Left cardiac atrium (tissue), 4 donors: ENCODE measurements at places on chromosomes 2 and 18.

DNA sequence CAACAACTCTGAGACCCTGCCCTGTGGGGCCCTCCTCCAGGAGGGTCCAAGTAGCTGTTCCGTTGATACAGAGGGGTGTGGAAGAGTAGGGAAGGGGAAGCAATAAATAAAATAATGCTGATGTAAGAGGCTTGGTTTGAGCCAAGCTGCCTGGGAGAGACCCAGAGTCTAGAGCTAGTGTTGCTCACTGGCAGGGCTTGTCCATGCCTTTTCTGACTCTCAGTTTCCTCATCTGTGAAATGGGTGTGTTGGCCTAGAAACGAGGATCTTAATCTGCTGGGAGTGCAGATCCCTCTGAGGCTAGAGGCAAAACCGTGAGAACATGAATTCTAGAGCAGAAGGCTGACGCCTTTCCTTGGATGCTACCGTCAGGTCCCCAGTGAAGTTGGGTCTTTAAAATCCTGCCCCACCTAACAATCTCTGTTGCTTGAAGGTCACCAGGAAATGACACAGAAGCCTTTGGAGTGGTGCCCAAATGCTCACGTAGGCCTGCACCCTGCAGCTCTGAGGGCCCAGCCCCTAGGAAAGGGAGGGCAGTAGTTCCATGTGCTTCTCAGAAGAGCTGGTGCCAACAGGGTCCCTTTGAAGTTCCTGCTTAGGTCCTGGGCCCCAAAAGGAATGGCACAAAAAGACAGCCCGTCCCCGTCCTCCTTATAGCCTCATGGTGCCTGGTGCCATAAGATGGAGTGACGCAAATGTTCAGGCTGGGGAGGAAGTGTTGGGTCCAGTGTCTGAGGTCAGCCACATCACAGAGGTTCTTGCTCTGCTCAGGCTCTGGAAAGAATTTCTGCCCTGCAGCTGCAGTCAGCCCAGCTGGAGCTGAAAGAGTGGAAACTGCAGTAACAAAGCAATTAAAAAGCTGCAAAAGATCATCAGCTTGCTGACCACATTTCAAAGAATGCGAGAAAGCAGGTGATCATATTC lies 73.2 kb upstream of the SMAD2 start:
- peak; percentile 67 for DNase-seq

DNA sequence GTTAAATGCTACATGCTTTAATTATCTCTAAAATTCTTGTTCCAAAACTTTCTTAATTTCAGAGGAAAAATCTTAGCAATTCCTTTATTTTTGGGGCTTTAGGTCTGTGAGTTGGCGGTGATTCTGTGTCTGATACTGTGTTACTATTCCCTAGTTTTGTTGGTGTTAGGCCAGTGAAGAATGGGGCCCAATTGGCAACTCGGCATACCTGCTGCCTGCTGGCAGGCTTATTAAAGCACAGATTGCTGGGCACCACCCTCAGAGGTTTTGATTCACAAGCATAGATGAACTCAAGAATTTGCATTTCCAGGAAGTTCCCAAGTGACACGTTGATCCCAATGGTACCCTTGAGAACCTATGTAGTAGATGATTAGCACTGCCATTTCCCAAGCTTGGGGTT lies 101.6 kb downstream of the OSBPL6 start:
- DNase-seq: no peak

- DNase-seq: peak; percentile 29
These were observed 109.0 kb upstream of the SLC35G4 start for GRCh38 chr18:11500153-11501122.

- no peak for DNase-seq
These were observed 233.4 kb upstream of the GALNT5 start for GRCh38 chr2:157024129-157024528.

DNA sequence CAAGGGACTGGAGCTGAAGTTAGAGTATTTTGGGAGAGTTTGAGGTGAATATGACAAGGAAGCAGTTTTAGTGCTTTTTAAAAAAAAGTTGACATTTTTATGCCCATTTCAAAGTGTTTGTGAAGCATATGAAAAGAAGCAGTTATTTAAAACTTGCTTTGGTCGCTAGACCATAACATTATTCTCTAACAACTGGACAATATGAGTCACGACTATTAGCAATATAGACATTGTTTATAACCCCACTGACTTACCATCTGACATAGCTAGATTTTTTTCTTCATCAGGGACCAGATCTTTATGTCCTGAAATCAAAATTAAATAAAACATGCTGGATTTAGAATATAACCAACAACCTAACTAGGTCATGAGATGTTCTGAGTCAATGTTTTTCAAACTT lies 22.6 kb upstream of the DYTN start:
- no peak for DNase-seq

- DNase-seq: no peak
These were observed 93.0 kb upstream of the KLHL29 start for GRCh38 chr2:23292024-23292423.

DNA sequence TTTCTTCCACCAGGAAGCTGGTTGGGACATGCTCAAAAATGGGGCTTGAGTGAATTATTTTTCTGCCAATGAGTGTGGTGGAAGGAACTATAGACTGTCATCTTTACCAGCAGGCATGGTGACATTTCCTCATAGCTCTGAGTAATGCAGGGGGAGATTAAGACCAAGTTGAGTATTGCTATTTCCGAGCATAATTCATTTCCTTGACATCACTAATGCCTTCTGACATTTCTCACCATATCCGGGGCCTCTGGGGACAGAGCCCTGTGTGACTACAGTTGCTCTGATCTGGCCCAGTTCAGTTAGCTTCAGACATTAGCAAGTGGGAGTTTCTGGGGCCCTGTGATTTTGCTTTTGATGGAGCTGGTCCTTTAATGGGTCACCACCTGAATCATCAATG lies 410.4 kb downstream of the MEIS1 start:
- no peak for DNase-seq

DNA sequence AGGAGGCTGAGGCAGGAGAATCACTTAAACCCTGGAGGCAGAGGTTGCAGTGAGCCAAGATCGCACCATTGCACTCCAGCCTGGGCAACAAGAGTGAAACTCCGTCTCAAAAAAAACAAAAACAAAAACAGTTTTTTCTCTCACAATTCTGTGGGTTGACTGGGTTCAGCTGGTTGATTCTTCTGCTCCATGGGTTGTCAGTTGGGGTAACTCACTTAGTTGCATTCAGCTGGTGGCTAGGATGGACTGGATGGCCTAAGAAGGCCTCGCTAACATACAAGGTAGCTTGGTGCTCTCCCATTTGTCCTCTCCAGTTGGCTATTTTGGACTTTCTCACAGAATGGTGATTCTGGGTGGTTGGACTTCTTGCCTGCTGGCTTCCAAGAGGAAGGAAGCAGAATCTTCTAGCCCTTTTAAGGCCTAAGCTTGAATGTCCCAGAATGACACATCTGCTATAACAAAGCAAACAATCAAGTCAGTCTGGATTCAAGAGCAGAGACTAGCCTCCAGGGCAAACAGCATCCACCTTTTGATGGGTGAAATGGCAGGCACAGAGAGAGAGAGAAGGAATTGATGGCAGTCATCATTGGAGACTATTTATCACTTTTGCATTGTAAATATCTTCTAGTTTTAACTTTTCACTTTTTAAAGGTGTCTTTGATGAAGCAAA lies 17.9 kb downstream of the LAMA3 start:
- no peak for DNase-seq

GRCh38 chr2:196220671-196221070 lies 49.3 kb upstream of the STK17B start:
- DNase-seq: no peak

- DNase-seq: no peak
These were observed 386.5 kb downstream of the DLGAP1 start for GRCh38 chr18:4068552-4069158.

GRCh38 chr18:35573531-35573930 lies 8.0 kb upstream of the GALNT1 start:
- DNase-seq: no peak

- DNase-seq: peak; percentile 64
These were observed 69.8 kb downstream of the TNS1 start for GRCh38 chr2:217932803-217933616.

GRCh38 chr18:44682871-44683221 lies 2.2 kb downstream of the SETBP1 start:
- DNase-seq: no peak

- DNase-seq: no peak
These were observed 23.8 kb downstream of the GNLY start for GRCh38 chr2:85718009-85718391.

DNA sequence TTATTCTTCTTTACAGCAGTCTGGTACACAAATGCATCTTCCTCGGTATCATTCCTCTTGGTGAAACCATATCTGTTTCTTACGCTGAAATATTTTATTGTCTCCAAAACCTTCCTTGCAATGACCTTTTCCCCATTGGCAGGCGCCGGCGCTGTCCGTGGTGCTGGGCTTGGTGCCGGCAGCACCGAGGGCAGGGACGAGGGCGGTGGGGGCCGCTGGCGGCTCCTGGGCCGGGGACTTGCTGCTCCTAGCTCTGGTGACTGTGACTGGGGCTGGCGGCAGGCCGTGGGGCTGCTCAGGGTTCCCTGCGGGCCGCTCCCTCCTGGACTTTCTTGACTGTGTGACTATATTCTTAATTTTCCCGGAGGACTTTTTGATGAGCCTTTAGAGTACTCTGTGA lies 72.5 kb downstream of the GPR39 start:
- DNase-seq: peak; percentile 26

DNA sequence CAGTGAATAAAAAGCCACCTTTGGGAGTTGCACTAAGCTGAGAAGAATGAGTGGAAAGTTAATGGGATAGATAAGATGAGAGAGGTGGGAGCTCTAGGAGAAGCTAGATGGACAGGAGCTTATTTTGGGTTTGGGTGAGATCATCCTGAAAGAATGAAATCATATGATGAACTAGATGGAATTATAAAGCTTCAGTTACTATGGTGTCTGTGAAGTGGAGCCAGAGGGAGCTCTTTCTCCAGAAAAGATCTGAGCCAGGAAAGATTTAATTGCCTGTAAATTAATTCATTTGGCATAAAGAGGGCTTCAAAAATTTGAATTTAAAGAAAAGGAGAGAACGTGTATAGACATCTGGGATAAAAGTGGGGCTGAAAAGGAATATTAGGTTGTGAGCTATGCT lies 10.3 kb downstream of the DNAH6 start:
- no peak for DNase-seq

DNA sequence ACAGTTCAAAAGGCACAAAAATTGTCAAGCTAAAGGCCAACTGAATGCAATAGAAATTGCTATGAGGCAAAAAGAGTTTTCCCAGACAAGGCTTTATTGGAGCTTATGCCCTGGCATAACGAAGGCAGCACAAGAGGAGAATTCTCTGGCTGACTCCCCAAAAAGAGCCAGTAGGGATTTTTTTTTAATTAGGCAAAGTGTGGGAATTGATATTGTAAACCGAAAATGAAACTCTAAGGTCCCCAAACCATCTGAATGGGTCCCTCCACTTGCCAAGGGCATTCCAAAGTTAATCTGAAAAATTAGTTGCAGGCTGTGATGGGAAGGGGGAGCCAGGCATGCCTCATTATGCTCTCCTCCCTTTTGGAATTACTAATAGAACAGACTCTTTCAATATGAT lies 118.9 kb downstream of the SPOPL start:
- DNase-seq: no peak

GRCh38 chr2:209933499-209934483 lies 68.6 kb upstream of the RPE start:
- no peak for DNase-seq

DNA sequence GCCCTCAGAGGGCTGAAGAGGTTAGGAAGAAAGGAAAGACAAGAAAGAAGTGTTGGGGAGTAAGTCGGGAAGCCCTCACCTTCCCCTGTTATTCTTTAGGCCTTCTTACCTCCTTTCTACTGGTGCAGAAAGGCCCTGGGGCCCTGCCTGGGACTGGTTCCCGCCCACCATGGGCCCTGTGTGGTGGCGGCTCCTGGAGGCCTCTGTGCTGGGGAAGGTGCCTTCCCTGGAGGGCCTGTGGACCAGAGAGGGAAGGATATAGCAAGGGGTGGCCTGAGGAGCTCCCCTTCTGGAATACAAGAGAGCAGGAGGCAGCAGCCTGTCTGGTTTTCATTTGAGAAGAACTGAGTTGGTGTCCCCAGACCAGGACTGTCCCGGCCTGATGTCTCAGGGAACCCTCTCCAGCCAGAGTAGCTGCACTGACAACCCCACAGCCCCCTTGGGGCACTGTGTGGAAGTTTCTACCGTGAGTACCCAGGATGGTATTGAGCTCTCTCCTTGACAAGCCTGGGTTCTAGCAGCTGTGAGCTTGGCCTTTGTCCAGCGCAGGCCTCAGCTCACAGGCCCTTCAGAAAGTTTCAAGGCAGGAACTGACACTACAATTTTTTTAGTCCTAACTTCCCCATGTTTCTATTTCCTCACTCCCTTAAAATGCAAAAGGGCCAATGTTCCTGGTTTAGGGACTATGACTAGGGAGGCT lies 47.1 kb downstream of the EFR3B start:
- no peak for DNase-seq

GRCh38 chr18:74511823-74512222 lies 15.7 kb downstream of the CNDP2 start:
- no peak for DNase-seq

DNA sequence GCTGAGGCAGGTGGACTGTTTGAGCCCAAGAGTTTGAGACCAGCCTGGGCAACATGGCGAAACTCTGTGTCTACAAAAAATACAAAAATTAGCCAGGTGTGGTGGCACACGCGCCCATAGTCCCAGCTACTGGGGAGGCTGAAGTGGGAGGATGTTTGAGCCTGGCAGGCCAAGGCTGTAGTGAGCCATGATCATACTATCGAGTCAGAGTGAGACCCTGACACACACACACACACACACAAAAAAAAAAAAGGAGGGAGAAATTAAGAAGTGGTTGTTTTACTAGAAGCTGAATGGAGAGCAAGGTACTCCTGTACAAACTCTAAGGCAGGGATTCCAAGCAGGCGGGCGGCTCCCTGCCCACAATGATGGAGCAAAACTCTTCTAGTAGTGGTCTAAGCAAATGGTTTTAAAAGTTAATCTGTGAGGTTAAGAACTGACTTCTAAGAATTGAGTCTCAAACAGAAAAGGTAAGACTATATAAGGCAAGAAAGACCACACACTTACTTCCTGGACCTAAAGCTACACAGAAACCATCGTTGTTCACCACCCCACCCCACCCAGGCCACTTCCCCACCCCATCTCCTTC lies 2.6 kb downstream of the ANKRD44 start:
- DNase-seq: no peak

DNA sequence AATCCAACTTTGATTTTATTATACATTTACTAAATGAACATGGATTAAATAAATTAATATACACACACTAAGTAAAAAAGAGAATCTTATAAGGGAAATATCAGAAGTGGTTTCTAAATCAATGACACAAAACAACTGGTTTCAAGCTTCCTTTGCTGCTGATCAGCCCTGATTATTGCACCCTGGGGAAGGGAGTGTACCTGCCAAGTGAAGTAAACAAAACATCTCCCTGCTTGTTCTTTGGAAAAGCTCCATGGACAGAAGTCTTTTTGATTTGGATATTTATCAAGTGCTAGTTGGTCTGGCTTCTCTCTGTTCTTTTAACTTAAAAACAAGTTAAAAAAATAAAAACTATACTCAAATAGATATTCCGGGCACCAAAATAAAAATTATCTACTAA lies 190.1 kb downstream of the PDE11A start:
- DNase-seq: no peak

- DNase-seq: no peak
These were observed 222.3 kb downstream of the HDAC4 start for GRCh38 chr2:239178484-239178883.

GRCh38 chr18:73283032-73283431 lies 415.2 kb upstream of the NETO1 start:
- DNase-seq: no peak

- no peak for DNase-seq
These were observed 45.3 kb downstream of the SPATS2L start for GRCh38 chr2:200351815-200352214.
